Effector CD4-positive, alpha-beta T cell (primary cell): ENCODE measurements at places on chromosomes 3 and 15.

GRCh38 chr15:99095626-99096025 is 9.3 kb upstream of the SYNM start:
- DNase-seq, result no peak

GRCh38 chr3:111035902-111036301 is 35.7 kb upstream of the NECTIN3 start:
- DNase-seq, result no peak

DNA sequence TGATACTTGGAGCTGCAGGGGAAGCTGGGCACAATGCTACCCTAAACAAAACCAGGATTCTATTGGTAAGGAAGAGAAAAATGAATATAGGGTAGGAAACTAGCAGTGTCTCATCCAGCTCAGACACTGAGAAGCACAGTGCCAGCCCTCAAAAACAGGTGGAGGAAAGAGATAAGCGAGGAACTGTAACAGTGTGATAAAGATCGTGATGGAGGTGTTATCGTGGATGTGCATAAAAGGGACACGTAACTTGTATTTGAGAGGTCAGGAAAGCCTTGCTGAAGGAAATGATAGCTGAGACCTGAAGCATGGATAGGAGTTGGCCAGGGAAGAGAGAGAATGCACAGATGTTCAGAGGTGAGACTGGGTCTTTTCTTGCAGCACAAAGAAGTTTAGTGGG is 27.4 kb downstream of the MIX23 start:
- DNase-seq, result no peak

DNA sequence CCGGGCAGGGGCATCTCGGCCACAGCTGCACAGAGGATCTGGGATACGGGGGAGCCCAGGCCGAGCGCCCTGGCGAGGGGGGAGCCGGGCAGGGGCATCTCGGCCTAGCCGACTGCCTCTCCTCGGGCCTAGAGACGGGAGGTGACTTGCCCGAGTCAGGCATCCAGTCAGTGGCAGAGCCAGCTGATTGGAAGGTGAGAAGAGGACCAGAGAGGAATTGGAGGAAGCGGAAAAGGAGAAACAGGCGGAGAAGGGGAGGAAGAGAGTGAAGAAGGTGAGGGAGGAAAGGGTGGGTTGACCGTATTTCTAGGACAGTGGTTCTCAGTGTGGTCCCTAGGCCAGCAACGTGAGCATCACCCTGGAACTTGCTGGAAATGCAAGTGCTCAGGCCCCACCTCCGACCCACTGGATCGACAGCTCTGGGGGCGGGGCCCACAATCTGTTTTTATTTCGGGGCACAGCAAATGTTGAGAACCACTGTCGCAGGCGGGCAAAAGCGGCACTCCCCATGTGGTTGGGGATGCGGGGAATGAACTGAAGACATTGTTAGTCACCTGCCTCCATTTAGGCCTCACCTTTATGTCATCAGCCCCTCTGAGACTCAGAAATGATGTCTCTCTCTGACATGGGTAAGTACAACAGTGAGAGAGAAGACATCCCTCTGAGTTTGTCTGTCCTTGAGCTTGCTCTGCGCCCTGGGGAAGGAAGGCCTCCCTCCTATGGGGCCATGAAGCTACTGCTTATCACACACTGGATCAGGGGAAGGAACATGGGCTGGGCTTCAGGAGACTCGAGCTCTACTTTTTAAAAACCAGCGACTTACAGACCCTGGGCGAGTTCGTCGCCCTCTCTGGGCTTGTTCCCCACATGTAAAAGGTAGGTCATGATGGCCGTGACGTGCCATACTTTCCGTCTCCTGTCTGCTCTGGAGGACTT is 1.0 kb upstream of the MELTF start:
- DNase-seq, result no peak

GRCh38 chr3:189395825-189396224 is 224.1 kb downstream of the TPRG1 start:
- DNase-seq, result no peak

DNA sequence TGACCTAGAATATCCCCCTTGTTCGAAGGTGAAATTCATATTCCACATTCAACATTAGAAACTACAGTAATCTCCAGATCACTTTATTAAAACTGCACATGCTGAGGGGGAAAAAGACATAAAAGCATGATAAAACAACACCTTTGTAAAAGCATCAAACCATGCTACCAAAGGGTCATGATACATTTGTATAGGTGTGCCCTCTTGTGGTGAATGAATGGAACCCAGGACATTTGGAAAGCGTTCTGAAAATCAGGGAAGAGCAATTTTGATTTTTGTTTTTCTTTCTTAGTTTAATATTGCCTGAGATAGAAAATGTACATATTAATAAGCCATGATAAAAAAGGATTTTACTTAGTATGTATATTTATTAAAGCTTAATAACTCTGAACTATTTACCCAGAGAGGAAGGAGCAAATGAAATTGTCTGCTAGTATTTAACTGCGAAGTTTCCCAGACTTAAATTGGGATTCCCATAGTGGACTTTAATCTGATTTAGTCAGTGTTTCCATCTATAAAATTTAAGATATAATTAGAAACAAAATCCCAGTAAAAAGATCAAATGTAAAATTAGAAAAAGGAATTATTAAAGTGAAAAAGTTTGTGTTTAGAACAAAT is 105.8 kb upstream of the ARL6 start:
- DNase-seq, result no peak
